ENCODE measurements at places on chromosomes 16 and 17. TPM values are rescaled to one million over a fixed set of nuclear protein-coding genes. Genes with fewer than 3 reads are reported as not detected.

DNA sequence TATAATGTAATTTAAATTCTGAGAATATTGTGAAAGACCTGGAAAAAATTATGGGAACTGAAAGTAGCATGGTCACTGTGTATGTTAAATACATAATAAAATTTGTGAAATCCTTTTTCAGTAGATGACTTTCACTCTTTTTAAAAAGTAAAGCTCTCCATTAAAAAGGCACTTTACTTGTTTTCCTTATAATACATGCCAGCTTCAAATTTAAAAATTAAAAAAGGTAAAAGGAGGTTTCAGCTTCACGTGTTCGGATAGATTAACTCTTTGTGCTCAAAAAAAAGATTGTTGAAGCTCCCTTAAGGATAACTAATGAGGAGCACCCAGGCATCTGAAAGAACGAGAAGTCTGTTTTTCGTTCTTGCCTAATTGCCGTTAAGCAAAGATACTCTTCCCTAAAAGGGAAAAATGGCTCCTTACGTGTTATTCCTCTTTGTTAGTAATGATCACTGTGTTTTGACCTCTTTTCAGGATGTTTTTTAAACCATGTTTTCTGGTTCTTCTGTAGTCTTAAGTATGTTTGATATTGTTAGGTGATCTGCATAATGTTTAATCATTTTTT lies 87.8 kb downstream of the TUBD1 start:
- no peak for DNase-seq

GRCh38 chr17:62860962-62861873 lies 53.1 kb upstream of the MARCHF10 start:
- DNase-seq = no peak

DNA sequence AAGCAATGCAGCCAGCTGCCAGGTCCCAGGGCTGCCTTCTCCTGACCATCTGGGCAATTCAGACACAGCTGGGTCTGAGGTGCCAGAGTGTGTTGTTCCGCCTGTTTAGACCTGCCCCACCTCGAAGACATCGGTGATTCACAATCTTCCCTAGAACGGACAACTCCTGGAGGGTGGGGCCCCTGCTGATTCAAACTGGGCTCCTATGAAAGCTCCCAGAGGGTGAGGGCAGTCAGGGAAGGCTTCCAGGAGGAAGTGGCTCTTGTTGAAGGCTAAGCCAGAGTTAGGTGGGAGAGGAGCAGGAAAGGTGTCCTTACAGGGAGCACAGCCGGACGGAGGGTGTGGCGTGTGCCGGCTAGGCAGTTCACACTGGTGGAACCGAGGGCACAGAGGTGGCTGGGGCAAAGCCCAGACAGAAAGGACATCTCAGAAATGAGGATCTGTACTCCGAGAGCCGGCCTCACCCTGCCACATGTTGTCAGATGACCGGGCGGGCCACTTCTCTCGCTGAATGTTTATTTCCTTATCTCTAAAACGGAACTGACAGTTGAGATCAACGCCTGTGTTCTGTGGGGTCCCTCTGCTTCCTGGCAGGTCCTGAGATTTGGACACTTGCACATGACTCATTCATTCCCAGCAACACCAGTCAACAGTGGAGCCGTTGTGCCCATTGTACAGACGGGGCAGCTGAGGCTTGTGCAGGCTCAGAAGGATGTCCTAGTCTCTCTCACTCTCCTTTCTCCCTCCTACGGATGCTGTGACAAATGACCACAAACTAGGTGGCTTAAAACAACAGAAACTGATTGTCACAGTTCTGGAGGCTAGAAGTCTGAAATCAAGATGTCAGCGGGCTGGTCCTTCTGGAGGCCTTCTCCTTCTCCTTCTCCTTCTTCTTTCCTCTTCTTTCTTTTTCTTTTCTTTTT lies 26.9 kb upstream of the LITAF start:
- no peak for DNase-seq

DNA sequence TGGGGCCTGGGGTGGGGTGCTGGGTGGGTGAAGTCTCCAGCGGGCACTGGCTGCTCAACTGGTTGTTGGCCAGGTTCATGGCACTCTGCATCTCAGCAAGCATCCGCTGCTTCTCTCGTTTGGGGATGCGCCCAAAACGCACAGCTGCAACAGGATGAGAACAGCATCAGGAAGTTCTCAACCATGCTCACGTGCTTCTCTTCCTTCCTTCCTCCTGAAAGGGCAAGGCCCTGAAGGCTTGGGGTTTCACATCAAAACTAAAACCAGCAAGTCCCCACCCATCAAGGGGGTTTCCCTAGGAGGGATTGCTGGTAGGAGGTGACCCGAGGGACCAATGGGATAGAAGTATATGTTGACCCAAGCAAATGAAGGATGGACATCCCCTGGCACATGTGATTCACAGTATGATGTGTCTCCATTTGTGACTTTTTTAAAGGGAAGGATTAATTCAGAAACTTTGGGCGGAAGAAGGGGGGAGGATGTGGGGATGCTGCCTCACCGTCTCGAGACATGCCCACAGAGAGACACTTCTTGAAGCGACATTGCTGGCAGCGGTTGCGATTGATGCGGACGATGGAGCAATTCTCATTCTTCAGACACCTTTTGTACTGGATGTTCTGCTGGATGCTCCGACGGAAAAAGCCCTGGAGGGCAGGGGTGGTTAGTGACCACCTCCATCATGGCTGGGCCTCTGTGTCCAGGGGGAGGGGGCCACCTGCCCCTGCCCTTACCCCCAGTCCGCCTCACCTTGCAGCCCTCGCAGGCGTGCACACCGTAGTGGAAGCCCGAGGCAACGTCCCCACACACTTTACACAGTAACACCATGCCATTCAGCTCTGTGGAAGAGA lies 4.2 kb downstream of the NR1D1 start:
- no peak for DNase-seq

DNA sequence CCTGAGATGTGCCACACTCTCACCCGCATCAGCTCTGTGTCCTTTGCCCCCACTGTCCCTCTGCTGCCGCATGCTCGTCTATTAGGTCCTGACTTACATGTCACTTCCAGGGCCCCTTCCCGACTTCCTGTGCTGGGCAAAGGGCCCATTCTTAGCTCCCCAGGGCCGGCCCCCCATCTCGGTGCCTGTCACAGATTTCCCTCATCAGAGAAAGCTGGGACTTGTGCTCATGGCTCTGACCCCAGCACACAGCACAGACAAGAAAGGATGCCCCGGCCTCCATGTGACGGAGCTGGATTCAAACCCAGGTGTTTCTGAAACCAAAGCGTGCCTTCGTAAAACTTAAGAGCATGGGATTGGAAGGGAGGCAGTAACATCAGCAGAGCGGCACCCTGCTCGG lies 5.9 kb upstream of the MAPK7 start:
- no peak for DNase-seq

DNA sequence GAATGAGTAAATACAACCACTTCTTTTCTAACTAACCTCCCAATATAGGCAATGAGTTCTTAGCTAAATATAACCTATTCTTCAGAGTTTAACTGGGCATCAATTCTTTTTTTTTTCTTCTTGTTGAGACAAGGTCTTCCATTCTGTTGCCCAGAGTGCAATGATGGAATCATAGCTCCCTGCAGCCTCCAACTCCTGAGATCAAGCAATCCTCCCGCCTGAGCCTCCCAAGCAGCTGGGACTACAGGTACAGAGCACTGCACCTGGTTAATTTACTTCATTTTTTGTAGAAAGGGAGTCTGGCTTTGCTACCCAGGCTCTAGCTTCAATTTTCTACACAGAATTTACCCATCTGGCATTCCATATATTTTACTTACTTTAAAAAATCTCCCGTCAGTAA lies 1.1 kb downstream of the METTL16 start:
- DNase-seq = no peak

DNA sequence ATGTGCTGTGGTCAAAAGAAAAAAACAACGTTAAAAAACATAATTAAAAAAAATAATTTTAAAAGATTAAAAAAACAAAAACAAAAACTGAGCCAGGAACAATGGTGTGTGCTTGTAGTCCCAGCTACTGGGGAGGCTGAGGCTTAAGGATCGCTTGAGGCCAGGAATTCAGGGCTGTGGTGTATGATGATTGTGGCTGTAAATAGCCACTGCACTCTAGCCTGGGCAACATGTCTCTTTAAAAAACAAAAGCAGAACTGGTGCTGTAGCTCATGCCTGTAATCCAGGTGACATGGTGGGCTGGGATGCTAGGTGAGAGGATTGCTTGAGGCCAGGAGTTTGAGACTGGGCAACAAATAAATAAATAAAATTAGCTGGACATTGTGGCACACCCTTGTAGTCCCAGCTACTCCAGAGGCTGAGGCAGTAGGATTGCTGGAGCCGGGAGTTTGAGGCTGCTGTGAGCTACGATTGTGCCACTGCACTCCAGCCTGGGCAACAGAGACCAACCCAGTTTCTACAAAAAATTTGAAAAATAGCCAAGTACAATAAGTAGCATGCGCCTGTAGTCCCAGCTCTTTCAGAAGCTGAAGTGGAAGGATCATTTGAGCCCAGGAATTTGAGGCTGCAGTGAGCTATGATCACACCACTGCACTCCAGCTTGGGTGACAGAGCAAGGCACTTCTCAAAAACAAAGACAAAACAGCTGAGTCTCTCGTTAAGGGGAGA lies 43.6 kb downstream of the NFATC3 start:
- DNase-seq = no peak

GRCh38 chr16:53789137-53789536 lies 85.2 kb downstream of the FTO start:
- DNase-seq = no peak

DNA sequence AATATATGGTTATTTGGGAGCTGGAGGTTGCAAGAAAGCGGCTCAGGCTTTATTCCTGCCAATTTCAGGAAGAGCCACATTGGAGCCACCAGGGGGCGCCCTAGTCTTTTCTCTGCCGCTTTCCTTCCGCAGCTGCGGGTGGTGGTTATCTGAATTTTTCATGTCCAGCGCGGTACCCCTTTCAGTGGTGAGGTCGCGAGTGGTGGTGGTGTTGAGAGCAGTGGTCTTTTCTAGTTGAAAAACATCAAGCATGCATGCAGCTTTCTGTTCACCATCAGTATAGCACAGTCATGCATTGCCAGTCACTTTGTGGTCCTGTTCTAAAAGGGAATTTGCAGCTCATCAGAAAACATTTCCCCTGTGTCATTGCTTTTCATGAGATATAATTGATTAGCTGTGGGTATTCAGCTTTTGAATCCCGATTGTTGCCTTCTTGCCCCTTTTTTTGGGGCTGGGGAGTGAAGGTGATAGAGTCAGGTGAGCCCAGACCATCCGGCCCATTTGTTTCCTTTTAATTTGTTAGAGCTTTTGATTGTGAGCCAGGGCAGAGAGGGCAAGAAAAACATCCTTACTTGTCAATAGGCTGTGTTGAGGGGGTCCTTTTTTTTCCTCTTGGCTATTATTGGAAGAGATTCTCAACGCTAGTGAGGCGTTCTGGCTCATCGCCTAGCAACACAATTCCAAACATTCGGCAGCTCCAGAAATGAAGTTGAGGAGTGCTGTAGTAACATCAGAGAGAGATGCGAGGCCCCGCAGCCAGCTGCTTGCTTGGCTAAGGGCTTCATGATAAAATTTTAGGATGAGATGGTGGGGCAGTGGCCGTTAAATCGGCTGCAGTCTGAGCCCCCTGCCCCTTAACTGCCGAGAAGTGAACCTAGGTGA lies 119.0 kb downstream of the SNX29 start:
- DNase-seq = peak; percentile 17

- no peak for DNase-seq
These were observed 276.7 kb downstream of the PARN start for GRCh38 chr16:14353340-14353739.

DNA sequence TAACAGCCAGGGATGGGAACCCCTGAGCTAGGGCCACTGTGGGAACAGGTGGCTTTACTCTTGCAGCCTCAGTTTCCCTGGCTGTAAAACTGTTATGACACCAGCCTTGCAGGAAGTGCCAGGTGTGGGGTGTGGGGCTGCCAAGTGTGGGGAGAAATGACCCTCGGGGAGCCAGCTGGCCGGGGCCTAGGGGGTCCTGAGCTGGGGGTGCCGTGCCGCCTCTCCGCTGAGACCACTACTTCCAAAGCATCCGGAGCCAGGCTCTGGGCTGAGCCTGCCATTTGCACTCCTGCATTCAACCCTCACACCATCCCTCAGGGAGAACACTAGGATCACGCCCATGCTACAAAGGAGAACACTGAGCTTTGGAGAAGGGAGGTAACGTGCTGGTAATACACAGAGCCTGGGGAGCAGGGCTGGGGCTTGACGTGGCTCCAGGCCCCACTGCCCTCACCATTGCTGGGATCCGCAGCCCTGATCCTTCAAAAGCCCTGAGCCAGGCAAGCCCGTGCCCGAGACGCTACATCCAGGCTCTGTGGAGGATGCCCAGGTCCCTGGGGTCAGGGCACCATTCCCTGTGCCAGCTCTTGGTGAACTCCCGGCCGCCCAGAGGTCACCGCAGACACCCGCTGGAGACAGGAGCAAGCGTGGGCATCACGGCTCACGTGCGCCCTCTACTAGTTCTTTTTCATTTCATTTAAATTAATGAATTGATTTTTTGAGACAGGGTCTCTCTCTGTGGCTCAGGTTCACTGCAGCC lies 28.8 kb upstream of the GINS2 start:
- DNase-seq = peak; percentile 84

GRCh38 chr16:53266156-53266555 lies 168.1 kb upstream of the RBL2 start:
- DNase-seq = no peak

- peak; percentile 63 for DNase-seq
These were observed 329 bp downstream of the SMARCD2 start for GRCh38 chr17:63842173-63842539.

GRCh38 chr16:9665851-9666271 lies 516.4 kb downstream of the GRIN2A start:
- DNase-seq = no peak

WNT9B gene
- not detected for total RNA-seq

ATP1B2 gene
- 19.8 TPM for total RNA-seq

DNAI2 gene
- total RNA-seq = not detected

DHRS13 gene
- 23.7 TPM for total RNA-seq

CD300E gene
- not detected for total RNA-seq

All from H1 (cell line).